GM23338 (cell line): ENCODE measurements at places on chromosomes 3 and 15. TPM values are rescaled to one million over a fixed set of nuclear protein-coding genes. Genes with fewer than 3 reads are reported as not detected.
A peak's percentile ranks its signal among the peaks of the same experiment; 100 is the strongest.

GRCh38 chr3:185420762-185421161, 57.8 kb downstream of the MAP3K13 start:
- no peak for DNase-seq

DNA sequence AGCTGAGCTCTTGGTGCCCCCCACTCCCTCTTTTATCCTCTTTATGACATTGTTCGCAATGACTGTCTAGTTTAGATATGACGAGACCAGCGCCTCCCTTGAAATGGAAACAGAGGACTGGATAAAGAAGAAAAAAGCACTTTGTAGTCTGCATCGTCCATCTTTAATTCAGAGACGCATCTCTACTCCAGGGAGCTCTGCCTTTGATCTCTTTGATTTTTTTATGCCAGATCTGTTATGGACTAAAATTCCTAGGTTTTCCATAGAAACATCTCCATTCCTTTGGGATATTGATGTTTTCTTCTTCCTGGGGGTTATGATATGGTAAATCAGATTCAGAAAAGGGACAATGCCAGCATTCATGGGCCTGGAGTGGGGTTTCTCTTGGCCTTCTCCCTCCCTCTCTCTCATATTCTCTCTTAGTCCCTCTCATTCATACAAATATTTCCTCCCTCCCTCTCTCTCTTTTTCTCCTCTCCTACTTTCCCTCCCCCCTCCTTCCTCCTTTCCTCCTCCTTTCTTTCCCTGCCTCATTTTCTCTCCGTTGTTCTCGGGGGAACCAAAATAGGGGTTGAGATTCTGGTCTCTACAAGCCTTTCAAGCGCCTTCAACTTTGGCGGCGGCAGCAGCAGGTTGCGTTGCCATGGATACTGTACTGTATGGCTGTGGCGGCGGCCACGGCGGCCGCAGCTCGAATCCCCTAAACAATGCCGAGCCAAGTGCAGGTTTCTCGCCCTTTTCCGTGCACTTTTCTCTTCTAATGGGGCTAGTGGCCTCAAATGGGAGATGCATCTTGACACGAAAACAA, 45.5 kb downstream of the ZIC4 start:
- peak; percentile 80 for DNase-seq

- no peak for DNase-seq
Observed at GRCh38 chr3:181484026-181484425, 227.7 kb upstream of the SOX2 start.

GUCA1C gene
- not detected in 2 replicates for total RNA-seq

DNA sequence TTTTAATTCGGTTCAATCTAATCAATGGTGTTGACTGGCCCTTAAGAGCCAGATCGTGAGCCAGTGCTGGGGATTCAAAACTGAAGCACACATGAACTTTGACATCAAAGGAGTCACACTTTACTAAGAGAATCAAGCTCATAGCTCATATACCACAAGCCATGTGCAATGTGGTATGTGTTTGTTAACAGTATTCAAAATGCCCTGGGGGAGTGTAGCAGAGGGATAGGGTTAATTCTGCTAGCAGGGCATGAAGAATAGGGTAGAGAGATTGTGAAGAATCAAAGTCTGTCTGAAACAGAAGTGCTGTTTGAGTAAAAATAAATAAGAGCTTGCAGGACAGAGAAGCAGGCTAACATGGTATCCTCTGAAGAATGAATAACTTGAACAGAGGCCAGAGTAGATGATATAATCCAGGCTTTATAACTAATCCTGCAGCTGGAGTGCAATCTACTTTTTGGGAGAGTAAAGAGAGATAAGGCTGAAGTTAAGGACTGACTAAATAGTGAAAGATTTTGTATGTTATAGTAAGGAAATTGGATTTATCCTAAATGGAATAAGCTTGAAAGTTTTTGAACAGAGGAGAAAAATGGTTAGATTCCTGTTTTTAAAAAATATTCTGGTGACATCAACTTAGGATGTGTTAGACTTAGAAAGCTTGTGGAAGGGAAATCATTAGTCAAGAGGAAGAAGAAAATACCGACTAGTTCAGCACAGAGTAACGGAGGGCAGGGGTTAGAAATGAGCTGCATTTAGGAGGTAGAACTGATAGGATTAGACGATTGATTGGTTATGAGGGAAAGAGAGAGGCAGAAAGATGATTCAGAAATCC, 292.0 kb downstream of the NFKBIZ start:
- no peak for DNase-seq

HDC gene
- total RNA-seq: not detected in 2 replicates

LRTM1 gene
- total RNA-seq: not detected in 2 replicates

- no peak for DNase-seq
Observed at GRCh38 chr3:149815321-149815720, 2.3 kb downstream of the RNF13 start.

DNA sequence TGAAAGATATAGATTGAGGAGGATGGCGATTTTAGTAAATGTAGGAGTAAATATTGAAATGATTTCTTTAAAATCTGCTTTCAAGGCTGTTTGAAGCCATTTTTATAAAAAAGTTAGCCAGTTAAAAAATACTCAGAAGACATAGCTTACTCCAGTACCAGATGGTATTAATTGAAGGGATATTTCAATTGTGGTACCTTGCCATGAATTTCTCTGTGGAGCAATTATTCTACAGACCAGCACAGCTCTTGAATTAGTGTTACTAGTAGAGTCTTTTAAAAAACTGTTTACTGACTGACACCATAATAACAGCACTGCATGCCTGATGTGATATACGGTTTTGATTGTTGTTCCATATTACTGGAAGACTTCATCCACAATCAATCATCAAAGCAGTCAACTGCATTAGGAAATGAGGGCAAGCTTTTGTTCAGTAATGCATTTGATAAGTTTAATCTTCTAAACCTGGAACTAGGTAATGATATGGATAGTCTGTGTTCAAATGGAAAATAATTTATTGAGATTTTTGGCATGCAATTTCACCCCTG, 106.4 kb downstream of the MFSD1 start:
- no peak for DNase-seq

TTBK2 gene
- 14.3 and 15.9 TPM in 2 replicates for total RNA-seq

DNA sequence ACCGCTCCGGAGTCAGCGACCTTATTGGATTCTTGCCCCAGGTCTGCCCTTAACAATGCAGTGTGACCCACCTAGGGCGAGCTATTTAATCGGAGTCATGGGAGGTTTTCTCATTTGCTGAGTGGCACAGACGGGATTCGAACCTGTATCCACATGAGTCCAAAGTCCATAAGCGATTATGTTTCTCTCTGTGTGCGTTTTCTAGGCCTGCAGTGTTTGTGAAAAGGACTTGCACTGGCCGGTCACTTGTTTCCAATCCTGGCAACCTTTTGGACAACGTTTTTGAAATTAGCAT, 691 bp upstream of the HDGFL3 start:
- peak; percentile 81 for DNase-seq

GRCh38 chr15:51600114-51600513, 22.5 kb downstream of the DMXL2 start:
- no peak for DNase-seq

GRCh38 chr3:194250098-194251002, 100.8 kb downstream of the CPN2 start:
- no peak for DNase-seq

- no peak for DNase-seq
Observed at GRCh38 chr3:186566772-186567071, 417 bp downstream of the TBCCD1 start.

GRCh38 chr15:64766058-64766457, 9.3 kb downstream of the RBPMS2 start:
- no peak for DNase-seq

DNA sequence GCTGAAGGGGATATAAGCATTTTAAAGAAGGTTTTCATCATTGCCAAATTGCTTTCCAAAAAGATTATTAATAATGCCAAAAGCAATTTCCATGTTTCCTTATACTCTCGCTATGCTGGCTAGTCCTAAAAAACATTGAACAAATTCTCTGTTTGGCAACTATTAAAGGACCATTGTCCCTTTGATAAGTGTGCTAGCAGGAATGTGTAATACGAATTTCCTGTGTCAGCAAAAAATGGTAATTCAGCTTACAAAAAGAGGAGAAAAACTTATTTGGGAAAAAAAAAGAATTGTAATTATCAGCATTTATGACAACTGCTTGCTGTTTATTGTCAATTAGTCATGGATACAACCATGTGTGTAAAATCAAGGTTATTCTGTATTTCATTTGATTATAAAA, 138.6 kb downstream of the TBL1XR1 start:
- no peak for DNase-seq

CLDN1 gene
- total RNA-seq: 4.2 and 4.6 TPM in 2 replicates

DNA sequence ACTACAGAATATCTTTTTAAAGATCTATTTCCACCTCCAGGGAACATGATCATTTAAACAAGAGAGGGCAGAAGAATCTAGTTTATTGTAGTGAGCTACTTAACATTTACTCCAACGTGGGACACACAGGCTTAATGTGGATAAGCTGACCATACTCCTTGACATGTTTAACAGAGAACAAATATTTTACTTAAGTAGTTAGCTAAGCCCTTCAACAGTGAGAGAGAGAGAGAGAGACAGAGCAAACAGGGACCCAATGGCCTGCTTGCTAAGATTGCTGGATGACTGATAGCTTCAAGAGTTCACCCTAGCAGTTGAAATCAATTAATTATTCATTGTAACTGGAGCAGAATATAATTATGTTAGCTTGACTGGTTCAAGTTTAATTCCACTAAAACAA, 158.6 kb downstream of the ADAM10 start:
- no peak for DNase-seq

GRCh38 chr15:94360251-94360685, 128.9 kb downstream of the MCTP2 start:
- no peak for DNase-seq

ATP10A gene
- 0.97 and 5.6 TPM in 2 replicates for total RNA-seq

DAZL gene
- 5.3 and 5.9 TPM in 2 replicates for total RNA-seq

OXNAD1 gene
- total RNA-seq: 34.2 and 39.4 TPM in 2 replicates

DNA sequence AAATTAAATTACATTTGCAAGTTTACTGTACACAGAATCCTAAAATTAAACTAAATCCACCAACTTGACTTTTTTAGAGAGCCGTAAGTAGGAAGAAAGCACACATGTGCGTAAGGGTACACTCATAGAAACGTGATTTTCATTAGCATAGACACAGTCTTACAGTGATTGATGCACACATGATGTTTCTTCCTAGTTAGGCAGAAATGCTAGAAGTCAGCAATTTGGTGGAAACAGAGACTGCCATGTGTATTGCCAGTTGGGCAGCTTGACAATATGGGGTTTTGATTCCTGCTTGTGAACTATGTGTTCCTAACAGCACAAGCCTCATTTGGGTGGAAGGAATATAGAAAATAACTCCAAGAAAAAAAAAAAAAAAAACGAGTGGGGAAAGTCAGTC, 878.5 kb downstream of the ROBO1 start:
- DNase-seq: no peak

DNA sequence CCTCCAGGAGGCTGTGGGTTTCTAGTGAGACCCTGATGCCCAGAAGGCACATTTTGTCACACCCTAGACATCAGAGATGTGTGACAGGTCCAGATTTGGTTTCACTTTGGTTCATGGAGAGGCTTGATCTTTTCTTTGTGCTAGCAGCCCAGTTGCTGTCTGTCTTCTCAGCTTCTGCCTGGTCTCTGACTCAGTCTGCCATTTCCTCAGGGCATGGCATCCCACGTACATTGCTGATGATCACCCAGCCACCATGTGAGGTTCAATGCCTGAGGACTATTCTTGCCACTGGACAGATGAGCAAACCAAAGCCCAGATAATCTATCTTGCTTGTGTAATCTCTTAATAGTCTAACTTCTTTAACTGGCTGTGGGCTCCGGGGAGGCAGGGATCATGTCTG, 144.9 kb upstream of the MRPS22 start:
- no peak for DNase-seq

DNA sequence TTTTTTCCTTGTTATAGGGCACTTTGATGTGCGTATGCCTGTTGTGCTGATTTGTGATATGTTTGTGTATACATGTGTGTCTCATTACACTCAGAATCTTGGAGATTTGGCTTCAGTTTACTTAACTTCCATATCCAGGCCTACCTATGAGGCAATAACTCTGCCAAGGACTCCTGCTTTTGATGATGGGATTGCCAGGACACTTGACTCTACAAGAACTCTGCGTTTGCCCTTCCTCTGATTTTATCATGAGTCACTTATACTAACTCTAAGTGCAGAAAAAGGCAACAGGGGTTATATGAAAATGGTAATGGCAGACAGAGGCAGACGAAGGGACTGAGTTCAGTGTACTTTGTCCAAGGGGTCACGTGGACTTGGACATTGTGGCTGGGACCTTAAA, 33.6 kb downstream of the MCTP2 start:
- DNase-seq: no peak

- no peak for DNase-seq
Observed at GRCh38 chr3:5494905-5495519, 307.5 kb downstream of the EDEM1 start.

DIS3L gene
- total RNA-seq: 21.8 and 35.7 TPM in 2 replicates

DNA sequence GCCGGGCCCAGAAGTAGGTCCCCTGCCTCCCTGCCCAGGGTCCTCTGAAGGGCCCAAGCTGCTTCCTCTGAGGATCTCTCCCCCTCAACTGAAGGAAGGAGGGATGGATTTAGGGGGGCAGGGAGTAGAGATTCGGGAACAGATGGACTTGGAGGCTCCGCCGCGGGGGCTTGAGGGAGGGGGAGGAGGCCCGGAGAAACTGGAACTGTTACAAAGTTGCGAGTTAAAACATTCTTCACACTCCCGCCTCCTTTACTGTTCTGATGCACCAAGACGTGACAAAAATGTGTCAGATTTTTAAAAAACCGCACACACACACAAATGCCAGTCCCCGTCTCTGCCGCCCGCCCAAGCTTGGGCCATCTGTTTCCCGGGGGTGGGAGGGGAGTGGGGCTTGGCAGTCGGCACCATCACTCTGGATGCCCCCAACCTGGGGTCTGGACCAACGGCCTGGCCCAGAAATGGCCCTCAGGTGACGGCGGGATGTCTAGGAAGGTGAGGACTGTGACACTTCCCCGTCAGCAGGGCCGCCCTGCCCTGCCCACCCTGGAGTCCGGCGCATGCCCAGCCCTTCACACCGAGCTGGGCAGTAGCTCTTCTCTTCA, 25.0 kb upstream of the LINGO1 start:
- DNase-seq: no peak

- DNase-seq: no peak
Observed at GRCh38 chr3:133958071-133958805, 62.6 kb upstream of the RAB6B start.

- DNase-seq: no peak
Observed at GRCh38 chr15:82855286-82856100, 46.1 kb downstream of the WHAMM start.

DNA sequence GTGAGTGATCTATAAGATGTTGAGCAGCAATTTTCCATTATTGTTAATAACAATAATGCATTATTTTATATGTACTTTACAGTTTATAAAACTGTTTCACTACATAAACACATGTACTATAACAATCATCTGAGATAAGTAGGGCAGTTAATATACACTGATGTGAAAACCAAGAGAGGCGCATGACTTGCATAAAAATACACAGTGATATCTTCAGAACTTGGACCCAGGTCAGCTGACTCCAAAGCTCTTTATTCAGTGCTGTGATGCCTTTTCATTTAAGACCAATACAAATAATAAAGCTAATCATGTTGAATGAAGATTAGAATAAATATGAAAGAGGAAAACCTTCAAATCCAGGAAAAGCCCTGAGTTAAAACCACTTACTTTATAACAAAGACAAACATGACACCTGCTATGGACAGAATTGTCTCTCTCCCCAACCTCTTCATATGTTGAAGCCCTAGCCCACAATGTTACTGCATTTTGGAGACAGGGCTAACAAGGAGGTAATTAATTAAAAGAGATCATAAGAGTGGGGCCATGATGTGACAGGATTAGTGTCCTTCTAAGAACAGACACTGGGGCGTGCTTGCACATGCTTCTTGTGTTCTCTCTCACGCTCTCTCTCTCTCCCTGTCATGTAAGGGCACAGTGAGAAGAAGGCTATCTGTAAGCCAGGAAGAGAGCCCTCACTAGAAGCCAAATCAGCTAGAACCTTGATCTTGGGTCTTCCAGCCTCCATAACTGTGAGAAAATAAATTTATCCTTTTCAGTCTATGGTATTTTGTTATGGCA, 55.8 kb upstream of the TSPAN3 start:
- DNase-seq: no peak
